ENCODE measurements at places on chromosomes 4 and X.

DNA sequence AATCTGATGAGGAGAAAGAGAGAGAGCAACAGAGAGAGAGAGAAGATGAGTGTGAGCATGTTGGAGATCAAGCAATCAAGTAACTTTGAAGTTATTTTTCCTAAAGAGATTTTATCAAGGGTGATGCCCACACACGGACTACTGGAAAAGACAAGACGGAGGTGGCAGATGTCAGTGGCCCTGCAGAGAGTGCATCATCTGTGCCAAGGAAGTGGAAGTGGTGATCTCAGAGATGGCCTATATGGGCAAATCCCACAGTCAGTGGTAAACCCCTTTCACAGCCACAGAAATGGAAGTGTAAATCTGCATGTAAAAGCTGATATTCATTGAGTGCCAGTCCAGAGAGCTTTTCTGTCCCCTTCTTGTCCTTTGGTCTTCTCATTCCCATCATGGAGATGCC, 577.2 kb upstream of the AADAT start:
- no peak for DNase-seq

- no peak for DNase-seq
Measured at GRCh38 chr4:52376132-52376704, 282.9 kb downstream of the USP46 start.

GRCh38 chr4:72970756-72971155, 98.8 kb downstream of the COX18 start:
- no peak for DNase-seq

GRCh38 chrX:69551421-69552009, 47.4 kb downstream of the NALF2 start:
- no peak for DNase-seq

DNA sequence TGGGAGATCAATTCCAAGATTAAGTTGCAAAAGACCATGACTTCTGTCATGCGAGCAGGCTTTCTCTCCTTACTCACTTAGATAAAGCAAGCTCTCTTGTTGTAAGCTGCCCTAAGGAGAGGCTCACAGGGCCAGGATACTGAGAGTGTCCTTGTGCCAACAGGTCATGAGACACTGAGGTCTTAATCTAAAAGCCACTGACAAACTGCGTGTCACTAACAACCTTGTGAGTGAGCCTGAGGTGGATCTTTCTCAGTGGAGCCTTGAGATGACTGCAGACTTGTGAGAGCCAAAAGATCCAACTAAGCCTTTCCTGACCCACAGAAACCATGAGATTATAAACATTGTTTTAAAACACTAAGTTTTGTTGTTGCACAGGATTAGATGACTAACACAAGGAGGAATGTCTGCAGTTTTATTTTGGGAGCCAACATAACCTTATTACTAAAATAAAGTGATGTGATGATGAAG, 170.5 kb downstream of the SLC39A8 start:
- no peak for DNase-seq

DNA sequence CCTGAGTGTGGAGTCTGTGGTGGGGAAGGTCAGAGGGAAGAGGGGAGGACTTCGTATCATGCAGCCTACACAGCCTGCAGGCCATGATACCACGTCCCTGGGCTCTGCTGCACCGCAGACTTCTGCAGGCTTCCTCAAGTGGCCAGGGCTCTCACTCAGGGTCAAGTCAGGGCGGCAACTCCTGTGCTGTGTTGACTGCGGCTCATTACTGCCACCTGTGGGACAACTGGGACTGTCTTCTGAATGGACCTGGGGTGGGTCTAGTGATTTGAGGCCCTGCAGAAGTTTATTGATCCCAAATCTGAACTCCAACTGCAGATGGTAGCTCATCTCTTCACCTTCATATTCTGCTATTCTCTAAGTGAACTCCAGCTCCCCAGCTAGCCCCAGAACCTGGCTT, 167.1 kb downstream of the NSUN7 start:
- no peak for DNase-seq

- no peak for DNase-seq
Measured at GRCh38 chr4:168881781-168882420, 128.2 kb downstream of the CBR4 start.

GRCh38 chr4:156439576-156440200, 486.0 kb upstream of the CTSO start:
- DNase-seq = no peak

GRCh38 chr4:38387348-38387747, 276.7 kb upstream of the KLF3 start:
- DNase-seq = no peak
